ENCODE measurements at places on chromosomes 2 and 18.

DNA sequence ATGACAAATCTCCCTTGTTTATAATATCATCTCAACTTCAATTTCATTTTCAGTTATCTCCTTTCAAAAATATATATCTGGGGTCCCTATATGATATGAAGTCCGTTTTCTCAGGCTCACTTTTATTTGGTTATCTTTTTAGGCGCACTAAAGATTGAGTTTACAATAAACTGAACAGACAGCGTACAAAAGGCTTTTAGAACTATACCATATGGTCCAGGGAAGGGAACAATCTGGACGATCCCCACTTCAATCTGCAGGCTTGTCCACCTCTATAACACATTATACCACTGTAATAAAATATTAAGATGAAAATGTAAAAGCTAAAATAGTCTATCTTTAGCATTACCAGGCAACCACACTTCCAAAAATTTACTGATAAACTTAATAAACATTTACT lies 289.9 kb downstream of the ZEB2 start:
- DNase-seq: no peak

DNA sequence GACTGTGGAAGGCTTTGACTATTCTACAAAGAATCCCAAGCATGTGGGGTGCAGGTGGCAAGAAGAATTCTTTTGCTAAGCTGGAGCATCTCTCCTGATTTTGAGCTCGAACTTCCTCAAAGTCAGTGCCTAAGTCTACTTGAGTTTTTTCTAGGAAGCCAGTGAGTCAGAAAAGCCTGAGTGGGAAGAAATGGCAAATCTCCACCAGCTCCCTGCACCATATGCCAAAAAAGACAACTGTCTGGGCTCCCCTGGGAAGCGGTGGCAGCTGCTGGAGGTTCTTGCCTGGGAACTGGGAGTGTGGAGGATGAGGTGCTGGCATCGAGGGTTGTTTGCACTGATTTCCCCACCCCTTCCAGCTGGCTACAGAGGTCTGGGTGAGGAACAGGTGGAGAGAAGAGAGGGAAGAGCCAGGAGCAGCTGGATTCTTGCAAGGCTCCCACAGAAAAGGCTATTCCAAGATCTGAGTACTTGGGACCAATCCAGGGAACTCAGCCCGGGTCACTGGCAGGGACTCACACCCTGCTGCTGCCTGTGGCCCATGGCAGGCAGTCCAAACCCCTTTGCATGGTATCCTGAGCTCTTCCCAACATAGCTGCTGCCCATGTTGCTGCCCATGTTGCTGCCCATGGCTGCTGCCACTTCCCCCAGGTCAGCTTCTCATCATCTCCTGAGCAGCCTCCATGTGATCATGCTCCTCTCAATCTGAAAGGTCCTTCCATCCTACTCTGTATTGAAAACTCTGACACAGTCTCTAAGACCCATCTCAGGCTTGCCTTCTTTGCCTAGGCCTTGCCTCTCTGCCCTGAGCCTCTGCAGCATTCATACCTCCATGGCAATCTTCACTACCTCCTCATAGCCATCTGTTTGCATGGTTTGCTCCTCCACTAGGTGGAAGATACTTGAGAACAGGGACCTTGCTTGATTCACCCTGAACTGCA lies 128.3 kb upstream of the SPATS2L start:
- no peak for DNase-seq

DNA sequence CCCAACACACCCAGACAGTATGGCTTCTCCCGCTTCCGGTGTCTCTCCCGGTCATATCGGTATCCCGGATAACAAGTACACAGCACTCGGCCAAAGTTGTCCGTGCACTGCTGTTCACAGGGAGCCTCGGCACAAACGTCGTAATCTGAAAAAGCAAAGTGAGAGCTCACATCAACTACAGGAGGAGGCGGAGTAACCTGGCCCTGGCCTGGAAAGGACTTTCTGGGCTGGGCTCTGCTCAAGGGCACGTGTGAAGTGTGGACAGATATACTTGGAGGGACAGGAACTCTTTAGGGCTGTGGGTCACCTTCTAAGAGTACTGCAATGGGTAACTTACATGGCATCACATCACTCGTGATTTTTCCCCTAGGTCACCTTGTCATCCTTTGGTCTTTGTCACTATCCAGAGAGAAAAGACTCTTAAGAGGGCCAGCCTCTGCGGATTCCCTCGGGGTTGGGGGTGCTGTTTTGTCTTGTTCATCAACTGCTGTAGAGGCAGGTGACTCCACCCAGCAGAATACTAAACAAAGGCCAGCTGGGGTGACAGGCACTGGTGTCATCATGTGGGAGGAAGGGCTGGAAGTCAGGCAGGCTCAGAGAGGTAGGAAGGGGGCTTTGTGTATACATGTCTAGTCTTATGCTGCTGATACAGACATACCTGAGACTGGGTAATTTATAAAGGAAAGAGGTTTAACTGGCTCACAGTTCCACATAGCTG lies 110.6 kb upstream of the LMAN1 start:
- no peak for DNase-seq

GRCh38 chr18:35610724-35611123 lies 29.2 kb downstream of the GALNT1 start:
- DNase-seq: no peak
